ENCODE measurements at places on chromosomes 11 and 22.

DNA sequence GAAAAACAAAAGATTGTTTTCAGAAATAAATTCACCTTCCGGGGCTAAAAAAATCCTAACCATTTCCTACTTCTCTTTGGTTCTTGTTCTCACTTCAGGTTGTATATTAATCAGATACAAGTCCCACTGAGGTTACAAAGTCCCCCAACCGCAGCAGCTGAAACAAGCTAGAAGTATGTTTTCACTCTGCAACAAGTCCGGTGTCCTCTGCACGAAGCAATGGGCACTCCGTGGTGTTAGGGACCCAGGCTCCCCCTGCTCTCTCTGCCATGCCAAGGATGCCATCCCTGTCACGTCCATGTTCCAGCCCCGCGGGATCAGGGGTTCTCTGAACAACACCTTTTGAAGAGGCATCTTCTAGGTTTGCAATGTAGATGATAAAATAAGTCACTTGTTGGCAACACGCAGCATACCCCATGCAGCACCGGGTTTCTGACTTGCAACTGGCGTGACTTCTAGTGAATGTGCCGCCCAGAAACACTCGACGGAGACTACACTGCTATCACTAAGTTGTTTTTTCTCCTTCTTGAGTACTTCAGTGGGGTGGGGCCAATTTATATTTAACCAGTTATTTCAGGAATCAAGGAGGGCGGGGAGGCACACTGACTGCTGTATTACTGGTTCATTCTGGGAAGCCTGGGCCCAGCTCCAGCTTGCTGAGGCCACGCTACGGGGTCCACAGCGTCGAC lies 25.4 kb upstream of the GSTP1 start:
- DNase-seq, result no peak

DNA sequence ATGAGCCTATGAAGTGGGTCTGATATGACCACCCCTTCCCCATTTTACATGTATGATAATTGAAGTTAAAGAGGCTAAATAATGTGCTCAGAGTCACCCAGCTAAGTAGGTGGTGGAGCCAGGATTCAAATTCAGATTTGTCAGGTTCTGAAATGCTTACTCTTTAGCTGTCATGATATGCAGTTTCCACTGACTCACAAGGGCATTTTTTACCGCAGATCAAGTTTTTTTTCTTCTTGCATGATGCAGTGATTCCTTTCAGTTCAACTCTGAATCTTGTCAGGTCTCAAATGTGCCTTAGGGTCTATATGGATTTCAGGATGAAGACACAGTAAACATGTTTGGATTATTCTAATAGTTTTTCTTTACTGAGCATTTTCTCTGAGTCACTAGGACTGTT lies 12.6 kb upstream of the TRIM44 start:
- no peak for DNase-seq

GRCh38 chr11:73239571-73240189 lies 21.6 kb downstream of the P2RY2 start:
- no peak for DNase-seq

DNA sequence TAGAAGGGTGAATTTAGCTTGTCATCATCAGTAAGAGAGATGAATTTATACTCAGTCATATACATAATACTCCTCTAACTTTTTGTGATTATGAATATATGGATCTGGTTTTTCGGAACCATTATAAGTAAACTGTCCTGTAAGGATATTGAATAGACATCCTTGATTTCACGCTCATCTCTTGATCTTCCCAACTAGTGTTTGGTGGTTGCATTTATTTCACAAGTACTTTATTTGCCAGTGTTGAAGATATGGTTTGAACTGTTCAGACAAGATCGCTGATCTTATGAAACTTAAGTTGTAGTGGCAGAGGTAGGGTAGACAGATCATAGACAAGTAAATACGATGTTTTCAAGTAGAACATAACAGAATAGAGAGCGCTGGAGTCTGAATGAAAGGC lies 3.0 kb downstream of the FBXO7 start:
- DNase-seq, result no peak

- no peak for DNase-seq
Measured at GRCh38 chr11:70109006-70109405, 30.9 kb downstream of the ANO1 start.

DNA sequence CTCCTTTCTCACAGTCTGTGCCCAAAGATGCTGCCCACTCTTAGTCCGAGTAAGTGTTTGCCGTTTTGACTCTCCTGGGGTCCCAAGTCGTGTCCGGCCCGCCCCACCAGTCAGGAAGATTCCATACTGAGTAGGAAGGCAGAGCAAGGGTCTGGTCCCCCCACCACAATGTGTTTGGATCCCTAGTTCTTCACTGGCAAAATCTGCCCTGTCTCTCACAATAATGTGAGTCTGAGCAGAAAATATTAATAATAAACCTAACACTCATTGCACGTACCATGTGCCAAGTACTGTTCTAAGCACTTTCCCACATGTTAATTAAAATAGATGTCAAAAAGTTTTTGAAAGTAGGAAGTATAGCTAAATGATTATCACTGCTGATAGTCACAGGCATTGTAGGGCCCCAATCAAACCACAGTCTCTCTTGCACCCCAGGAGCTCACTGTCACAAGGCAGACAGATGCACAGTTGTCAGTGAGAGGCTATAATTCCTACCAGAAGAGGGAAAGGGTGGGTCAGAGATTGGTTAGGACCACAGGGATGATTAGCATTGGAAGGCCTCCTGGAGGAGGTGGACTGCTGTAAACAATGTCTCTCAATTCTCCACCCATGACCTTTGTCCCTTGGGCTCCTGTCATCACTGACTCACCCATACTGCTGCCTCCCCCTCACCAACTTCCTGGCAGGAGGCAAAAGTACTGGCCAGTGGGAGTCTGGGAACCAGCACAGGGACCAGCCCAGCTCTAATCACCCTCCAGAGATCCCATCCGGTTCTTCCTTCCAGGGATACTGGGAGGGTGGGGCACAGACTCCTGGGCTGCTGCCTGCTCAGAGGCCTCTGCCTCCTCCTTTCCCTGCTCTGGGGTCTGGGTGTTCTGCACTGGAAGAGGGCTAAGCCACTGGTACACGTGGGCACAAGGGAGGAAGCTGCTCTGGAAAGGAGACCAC lies 1.0 kb upstream of the POLD4 start:
- no peak for DNase-seq

DNA sequence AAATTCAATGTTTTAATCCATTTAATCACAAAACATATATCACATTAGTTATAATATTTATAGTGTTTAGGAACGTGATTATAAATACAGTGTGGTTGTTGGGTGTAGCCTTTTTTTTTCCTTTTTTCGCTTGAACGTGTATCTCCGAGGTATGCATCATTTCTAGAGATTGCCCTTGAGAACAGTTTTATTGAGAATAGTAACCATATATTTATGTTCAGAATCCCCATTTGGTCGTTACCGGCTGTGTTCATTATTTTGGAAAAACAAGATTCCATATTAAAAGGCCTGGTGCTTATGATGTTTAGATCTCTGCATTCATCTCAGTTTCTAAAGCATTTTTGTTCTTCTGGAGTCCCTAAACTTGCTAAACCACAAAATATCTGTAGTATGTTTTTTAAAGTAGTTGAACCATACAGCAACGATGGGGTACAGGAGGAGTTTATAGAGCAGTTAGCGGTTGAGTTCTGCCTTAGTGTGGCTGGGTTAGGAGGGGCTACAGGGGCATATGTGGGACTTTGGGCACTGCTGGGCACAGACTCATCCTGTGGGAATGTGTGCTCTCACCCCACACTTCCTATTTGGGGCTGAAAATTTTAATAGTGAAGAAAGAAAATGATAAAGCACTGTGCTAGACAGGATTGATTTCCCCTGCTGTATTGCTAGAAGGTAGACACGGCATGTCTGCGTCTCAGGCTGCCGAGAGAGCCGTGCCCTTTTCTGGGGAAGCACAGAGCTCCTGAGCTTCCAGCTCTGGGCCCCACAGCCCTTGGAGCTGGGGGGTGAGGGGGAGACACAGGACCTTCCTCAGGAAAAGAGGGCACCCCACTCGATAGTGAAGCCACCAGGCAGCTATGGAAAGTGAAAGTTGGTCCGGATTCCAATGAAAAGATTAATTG lies 81.5 kb upstream of the PPARA start:
- DNase-seq, result no peak

- DNase-seq, result no peak
Measured at GRCh38 chr22:40627612-40628011, 8.9 kb downstream of the MRTFA start.

GRCh38 chr11:111573821-111574249 lies 28.4 kb upstream of the SIK2 start:
- no peak for DNase-seq

DNA sequence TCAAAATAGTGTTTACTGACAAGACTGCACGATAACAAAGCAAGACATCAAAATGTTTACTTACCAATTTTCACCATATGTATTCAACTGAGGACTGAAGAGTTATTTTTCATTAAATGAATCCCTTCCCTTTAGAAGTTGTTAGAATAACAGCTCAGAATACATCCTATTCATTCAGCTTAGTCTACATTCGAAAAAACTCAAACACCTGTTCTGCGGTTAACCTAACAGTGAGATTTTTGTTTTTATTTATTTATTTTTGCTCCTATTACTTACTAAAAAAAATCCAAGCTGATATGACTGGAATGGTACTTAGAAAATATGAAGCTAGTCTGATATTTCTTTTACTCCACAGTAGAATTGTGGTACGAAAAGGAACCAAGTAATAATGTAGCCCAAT lies 10.0 kb downstream of the KCNA4 start:
- no peak for DNase-seq

GRCh38 chr11:59154610-59155009 lies 12.0 kb downstream of the FAM111A start:
- no peak for DNase-seq
